ENCODE measurements at places on chromosomes 3 and 15.

DNA sequence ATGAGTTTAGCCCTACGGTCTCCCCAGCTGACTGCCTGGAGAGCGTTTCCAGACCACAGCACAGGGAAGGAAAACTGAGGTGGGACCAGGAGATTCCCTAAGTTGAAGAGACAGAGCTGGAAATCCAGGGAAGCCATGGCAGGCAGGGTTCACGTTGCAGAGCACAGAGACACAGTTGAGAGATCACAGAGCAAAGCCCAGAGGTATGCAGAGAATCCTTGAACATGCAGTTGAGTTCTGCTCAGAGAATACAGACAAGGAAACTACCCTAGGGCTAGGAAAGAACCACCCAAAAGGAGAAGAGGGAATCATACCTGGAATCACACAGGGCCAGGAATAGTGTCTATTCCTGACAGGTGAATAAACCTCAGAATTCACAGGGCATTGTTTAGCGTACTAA lies 14.3 kb downstream of the SLC28A1 start:
- no peak for DNase-seq

GRCh38 chr3:127534161-127534451 lies 56.4 kb downstream of the TPRA1 start:
- no peak for DNase-seq

- DNase-seq: peak; percentile 25
Measured at GRCh38 chr3:39707314-39707909, 102.0 kb upstream of the MYRIP start.

DNA sequence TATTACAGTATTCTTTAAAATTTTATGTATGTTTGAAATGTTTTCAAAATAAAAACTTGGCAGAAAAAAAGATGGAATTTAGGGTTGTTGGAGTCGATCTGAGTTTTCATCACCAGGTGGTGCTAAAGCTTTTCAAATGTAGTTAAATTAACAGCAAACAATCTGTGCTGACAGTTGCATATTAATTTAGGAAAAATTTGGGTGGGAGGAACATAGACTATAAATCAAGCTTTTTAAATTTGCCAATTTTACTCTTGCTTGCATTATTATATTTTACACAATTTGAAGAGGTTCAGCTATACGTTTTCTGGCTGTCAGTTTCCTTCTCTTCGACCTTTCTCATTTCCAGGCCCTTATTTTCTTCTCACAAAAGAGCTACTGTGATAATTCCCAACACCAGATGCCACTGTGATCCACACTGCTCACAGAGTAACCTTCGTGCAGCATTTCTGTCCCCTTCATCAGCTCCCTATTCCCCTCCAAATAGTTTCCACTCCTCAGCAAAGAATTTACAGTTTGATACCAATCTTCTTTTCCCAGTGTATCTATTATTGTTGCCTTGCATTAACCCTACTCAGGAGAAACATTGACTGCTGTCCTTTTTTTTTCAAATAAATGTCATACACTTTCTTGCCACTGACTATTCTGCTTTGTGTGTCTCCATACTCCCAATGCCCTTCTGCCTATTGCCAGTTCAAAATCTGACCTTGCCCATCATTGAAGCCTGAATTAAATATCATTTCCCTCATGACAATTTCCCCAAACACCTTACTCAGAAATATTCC lies 53.4 kb upstream of the EIF5A2 start:
- DNase-seq: peak; percentile 41

- DNase-seq: no peak
Measured at GRCh38 chr3:16888785-16889607, 4.2 kb downstream of the PLCL2 start.

DNA sequence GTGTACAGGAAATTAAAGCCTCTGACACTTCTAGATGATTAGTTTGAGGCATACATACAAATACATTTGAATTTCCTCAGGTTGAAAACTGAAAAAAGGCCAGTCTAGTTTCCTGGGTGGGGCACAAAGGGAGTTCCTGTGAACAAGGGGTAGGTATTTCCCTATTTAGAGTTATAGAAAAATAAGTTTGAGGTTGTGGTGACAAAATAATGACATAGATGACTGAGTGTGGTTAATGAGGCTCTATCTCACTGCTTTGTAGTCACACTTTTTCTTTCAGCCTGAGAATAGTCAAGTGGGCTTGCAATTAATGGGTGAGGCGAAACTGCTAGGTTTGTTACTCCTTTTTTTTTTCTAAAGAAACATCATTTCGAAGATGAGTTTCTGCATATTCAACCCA lies 4.3 kb downstream of the SLCO3A1 start:
- peak; percentile 71 for DNase-seq

DNA sequence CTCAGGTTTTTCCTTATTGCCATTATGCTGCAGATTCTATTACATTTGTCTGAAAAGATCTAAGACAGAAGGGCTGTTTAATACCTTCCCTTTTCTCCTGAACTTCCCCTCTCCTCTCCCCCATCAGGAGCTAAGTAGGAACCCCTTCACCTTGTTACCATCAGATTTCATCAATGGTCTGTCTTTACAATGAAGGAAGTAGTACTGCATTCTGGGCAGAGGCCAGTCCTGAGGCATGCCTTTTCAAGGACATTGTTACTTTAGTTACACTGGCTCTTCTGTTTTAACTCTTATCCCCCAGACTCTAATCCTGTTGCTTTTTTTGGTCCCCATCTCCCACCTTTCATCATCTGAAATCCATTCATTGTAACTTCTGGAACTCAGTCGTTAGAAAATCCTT lies 8.1 kb downstream of the CTNNB1 start:
- DNase-seq: no peak

Data from inflammatory macrophage treated with lipopolysaccharide for 4 hours (primary cell).